ENCODE measurements at places on chromosomes 6 and 20.

GRCh38 chr6:37830225-37830624 is 10.7 kb downstream of the ZFAND3 start:
- no peak for DNase-seq

GRCh38 chr20:836190-836589 is 2.7 kb downstream of the FAM110A start:
- no peak for DNase-seq

GRCh38 chr6:85348643-85349042 is 101.2 kb upstream of the NT5E start:
- no peak for DNase-seq

DNA sequence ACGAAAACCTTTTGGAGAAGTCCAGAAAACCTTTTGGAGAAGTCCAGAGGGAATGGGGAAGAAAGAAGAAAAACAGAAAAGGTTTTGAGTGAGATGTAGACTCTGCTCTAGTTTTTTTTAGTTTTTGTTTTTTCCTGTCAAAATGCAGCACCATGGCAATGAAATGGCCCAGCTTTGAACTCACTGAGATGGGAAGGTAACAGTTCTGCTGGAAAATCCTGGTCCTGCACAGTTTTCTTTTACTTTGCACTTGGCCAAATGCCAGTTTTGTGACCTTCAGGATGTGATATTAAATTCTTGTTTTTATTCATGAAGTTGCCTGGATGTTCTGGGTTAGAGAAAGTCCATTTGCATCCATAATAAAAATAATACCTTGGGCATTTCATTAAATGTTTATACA is 145.7 kb downstream of the CFAP61 start:
- DNase-seq: no peak

DNA sequence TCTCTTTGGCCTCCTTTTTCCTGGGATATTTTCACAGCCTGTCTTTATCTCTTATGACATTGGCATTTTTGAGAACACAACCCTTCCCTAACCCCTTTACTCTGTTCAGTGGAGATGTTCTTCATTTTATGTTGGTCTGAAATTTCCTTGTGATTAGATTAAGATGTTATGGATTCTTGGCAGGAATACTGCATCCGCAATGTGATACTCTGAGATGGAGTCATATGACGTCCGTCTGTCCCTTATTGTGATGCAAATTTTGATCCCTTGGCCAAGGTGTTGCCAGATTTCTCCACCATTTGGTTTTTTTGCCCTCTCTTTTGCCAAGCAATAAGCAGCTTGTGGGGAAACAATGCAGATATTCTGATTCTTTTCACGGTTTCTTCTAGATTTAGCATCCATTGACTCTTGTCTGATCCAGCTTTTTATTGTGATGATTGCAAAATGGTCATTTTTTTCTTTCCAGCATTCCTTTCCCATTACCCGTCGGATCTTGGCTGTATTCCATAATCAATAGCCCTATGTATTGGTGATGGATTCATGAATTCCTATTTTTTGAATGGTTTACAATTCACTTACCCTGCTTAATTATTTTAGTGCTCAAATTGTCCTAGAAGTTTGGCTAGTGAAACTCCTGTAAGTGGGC is 85.1 kb downstream of the NCOA3 start:
- DNase-seq: no peak

- no peak for DNase-seq
These were observed 17.4 kb downstream of the SIM1 start for GRCh38 chr6:100447081-100447899.

GRCh38 chr20:49344975-49345374 is 67.1 kb upstream of the ZNFX1 start:
- DNase-seq: no peak

DNA sequence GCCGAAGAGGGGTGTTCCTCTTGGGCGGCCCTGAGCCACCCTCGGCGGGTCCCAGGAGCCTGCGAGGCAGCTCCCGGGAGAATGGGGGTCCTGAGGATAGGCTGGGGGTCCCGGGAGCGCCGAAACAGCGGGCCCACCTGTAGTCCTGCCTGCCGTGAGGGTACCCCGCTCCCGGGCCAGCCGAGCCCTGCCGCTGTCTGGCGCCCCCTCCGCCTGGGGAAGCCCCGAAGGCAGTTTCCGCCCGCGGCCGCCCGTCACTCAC is 280 bp downstream of the SPATA2 start:
- DNase-seq: no peak

DNA sequence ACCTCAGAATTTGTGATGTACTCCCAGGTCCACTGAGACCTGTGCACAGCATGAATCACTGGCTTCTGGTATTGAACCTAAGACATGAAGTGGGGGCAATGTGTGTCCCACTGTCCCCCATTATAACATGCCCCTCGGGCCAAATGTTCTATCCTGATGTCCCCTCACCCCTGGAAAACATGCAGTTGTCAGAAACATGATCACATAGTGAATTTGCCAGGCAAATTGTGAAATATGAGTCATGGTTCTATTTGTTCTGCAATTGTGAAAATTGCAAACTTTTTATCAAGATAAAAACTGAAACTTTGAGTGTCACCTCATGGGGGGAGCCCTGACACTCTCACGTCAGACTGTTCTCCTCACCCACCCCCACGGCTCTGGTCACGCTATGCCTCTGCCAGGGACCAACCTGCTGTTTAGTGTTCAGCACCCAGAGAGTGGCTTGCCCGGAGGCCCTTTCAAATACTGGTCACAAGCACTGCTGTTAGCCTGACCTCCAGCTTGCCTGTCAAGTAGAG is 305.3 kb downstream of the CLIC5 start:
- DNase-seq: peak; percentile 93

DNA sequence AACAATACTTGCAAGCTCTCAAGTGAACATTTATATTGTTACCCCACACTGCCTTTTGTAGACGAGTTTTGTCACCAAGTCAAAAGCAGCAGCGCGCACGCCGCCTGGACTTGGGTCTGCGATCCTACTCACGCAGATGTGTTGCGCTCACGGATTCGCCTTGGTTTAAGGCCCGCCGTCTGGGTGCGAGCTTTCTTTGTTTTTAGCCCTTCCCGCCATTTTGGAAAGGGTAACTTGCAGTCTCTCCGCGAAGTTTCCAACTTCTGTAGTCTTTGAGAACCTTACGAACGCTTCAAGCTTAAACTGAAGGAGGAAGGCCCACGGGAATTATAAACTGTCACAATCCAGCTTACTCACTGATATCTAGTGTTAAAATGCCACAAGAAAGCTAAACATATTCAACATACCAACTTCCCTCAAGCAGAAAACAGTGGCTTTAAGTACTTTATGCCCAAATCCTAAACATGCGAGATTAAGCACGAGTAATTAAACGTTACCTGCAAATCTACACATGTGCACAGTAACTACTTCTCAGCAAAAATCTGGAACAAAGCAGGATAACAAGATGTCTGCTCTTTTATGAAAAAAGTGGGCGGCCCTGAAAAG is 80.4 kb upstream of the BTN3A2 start:
- peak; percentile 61 for DNase-seq

DNA sequence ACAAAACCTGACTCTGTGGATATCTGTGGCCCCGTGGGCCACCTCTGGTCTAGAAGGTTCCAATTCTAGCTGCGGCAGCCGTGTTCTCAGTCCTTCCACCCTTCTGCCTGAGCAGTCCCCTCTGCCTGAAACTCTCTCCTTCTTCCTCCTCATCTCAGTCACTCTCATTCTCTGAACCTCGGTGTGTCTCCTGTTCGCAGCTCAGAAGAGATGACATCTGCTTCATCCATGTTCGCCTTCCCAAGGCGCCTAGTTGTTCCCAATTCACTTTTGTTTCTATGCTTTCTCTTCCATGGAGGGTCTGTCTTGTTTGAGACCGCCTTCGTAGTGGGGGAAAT is 95.5 kb downstream of the CEBPB start:
- DNase-seq: no peak

All from stimulated activated CD4-positive, alpha-beta T cell treated with anti-CD3 and anti-CD28 coated beads, Interleukin-2, amount 100 ng/mL, for 24 hours (primary cell).